ENCODE measurements at places on chromosomes 1 and 21.

DNA sequence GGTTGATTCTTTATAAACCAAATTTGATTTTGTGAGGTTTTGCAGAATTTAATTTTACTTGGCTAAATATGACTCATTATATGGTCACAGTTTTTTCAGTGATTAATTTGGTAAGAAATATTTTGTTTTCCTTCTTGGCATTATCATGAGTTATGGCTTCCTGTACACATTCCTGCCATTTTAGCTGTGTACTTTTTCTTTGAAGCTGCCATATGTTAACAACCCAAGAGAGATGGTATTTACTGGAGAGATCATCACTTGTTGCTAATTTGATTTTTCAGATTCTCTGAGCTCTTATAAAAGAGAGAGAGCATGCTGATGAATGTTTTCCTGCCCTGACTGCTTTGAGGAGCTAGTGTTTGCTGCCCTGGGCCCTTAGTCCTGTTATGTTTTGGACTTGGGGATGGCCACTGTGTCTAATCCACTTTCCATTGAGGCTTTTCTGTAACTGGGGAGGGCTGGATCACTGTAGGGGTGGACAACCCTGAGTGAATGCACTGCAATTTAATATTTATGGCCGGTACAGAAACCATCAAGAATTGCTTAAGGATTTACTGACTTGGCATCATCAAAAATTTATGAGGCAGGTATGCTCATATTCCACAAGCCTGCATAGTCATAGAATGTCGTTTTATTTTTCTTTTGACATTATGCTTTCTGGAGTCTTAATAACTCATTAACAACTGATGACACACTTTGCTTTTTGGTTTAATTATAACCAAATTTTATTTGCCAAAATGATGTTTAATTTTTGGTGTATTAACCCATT is 200.9 kb downstream of the DISC1 start:
- no peak for DNase-seq

DNA sequence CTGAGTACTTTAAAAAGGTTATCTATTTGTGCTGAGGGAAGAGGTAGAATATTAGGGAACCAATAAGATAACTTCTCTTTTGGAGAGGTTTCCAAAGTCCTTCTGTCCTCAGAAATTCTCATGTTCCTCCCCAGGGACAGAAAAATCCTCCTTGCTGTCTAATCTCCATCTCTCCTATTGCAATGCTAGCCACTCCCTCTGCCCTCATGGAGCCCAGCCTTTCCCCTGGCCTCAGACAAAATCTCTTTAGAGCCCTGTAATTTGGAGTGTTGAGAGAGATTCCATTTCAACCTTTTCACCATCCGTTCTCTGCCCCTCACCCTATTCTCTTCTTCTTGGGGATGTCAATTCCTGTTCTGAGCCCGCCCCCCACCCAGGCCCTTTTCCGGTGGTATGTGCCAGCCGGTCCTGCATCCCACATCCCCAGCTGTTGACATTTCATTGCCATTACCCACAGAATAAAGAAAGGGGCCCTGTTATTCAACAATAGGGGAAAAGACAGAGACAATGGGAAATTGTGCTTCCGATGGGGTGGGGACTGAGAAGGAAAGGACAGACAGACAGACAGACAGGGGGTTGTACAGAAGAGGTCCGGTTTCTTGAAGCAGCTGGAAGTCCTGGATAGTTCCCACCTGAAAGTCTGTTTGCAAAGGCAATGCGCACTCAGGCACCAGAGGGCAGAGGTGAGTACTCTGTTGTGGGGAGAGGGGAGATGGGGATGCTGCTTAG is at the start of gene HAPLN2:
HAPLN2 (plus strand) TSS at position 563 of the 729 bp plus-strand sequence. CDS start 4,076 bp downstream, outside the sequence.
- no peak for DNase-seq

DNA sequence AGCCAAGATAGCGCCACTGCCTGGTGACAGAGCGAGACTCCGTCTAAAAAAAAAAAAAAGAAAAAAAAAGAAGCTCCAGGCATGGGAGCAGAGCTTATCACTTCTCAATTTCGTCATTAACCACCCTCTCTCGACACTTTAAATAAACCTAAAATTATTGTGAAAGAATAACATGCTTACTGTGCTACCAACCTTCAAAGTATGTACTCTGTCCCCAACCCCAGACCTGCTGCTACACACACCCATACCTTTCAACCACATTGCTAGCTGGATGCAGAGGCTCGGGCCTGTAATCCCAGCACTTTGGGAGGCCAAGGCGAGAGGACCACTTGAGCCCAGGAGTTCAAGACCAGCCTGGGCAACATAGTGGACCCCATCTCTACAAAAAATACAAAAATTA is 38.7 kb downstream of the GNPAT start:
- DNase-seq, result no peak

DNA sequence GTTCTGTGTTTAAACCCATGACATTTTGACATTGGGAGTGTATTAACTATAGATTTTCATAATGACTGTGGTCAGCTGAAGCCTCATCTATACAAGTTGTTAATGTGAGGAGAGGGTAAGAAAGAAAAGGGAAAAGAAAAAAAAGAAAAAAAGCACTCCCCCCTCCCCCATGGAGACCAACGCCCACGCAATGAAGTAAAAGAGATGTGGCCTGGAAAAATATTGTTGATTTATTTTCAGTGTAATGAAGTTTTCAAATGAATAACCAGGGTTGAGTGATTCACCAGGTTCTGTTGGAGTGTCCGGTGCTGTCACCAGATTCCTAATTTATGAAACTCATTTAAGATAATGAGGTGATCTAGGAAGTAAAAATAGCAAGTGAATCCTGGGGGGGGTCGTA is 4.7 kb downstream of the RNF220 start:
- no peak for DNase-seq

DNA sequence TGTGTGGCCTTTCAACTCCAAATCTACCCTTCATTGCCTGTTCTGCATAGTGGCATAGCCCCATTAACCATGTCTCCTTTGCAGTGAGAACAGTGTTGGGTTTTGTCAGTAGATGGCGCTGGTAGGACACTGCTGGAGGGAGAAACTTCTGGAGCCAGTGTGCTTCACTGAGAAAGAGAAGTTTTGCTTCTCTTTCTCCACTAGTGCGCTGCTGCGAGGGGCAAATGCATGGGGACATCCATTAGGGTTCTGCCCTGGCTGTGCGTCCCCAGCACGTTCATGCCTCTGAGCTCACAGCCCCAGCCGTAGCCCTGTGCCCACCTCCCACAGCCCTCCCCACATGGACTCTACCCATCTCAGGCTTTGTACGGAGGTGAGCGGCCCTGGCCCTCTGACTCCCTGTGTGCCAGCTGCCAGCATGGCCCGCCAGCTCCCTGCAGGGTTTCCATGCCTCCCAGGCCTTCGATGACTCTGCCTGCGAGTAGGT is 53.1 kb downstream of the RIMS3 start:
- peak; percentile 57 for DNase-seq

GRCh38 chr1:9867408-9868243 is 42.4 kb downstream of the CTNNBIP1 start:
- DNase-seq, result peak; percentile 78

DNA sequence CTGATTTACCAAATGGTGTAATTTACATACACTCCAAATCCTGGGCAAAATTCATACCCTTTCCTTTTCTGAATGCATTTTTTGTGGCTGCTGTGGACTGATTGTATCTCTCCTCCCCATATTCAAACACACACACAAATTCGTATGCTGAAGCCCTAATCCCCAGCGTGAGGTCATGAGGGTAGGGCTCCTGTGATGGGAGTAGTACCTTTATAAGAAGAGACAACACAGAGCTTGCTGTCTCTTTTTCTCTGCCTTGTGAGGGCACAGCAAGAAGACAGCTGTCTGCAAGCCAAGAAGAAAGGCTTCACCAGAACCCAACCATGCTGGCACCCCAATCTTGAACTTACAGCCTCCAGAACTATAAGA is 24.4 kb downstream of the DUSP10 start:
- no peak for DNase-seq

DNA sequence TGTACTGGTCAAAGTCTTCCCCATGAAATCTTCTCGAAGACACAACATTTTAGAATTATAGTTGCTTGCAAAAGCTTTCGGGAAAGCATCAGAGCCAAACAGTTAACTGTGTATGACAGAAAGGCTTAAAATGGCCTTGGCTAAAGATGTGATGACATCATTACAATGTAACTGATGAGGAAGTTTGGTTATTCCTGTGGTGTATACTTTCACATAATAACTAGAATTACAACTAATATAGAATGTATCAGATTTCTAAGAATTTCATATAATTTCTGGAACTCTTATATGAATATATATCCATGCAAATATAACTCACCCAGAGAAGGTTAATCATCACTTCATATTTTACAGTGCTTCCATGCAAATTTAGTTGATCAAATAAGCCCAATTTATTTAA is 8.4 kb downstream of the TP73 start:
- no peak for DNase-seq

- DNase-seq, result no peak
These were observed 7.3 kb downstream of the IL24 start for GRCh38 chr1:206904423-206905142.

DNA sequence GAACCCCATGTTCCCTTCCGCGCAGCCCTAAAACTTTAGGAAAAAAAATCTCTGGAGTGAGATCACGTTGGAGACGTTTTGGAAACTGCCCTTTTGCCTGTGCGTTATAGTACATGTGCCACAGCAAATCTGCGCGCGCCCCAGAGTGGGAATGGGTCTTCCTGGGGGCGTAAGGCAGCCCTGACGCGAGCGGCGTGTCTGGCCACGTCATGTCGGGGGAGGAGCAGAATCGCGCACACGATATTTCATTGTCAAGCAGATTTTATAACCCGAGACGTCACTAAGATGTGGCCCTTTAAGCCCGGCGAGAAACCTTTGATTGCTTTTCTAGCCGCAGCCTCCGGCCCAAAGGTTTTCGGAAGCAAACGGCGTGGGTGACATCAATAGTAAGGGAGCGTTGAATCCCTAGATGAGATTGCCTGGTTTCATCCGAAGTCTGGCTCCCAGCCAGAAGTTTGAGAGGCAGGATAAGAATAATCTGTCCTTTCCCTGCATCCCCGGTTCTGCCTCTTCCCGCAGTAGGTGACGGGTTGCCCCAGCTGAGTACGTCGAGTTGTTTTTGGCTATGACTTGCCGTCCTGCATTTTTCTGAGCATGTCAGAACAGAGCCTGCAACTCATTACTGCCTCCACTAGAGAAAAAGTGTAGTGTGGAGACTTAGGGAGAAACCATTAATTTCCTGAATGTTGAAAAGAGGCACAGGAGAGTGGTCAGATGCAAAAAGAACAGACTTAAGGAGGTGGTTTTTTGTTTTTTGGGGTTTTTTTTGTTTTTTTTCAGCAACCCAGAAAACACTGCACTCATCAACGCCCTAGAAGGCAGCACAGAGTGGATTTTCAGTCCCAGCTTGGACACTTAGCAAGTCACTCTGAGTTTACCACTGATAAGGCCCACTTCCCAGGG is 817 bp upstream of the PMVK start:
- DNase-seq, result peak; percentile 90

DNA sequence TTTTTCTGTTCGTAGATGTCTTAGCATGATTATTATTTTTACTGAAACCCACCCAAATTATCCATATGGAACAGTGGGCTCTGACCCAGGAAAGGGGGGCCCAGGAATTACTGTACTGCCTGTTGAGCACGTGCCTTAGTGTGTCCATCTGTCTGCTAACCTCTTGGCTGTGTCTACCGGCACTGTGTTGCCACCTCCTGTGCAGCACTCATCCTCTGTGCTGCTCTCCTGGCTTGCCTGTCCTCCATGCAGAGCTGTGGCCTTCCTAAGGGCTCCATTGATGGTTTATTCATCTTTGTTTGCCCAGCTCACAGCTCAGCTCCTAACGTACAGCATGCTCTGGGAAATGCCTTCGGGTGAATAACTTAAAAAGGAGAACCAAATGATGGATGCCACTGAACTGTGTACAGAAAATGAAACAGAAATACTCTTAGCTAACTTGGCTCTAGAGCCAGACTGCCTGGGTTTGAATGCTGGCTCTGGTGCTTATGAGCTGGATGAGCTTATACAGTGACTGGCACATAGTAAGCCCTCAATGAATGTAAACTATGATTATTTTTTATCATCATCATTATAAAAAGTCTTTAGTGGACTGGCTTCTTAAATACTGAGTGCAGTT is 11.4 kb upstream of the RPTN start:
- no peak for DNase-seq

GRCh38 chr21:34701726-34702125 is 32.9 kb downstream of the CLIC6 start:
- DNase-seq, result no peak

DNA sequence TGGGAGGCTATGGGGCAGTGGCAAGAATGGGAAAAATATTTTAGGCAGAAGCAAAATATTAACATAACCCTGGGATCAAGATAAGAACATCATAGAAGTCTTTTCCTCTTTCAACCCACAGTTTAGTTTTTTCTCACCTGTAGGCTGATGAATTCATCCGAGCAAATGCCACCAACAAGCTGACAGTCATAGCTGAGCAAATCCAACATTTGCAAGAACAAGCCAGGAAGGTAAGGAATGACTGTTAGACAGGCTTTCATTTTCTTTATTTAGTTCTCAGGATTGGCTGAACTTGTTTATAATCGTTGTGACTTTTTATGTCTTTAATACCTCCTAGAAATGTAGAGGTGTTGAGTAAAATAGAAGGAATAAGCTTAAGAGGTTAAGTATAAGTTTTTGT is 6.4 kb downstream of the C1orf50 start:
- DNase-seq, result no peak

- DNase-seq, result no peak
These were observed 6.5 kb upstream of the LRRC39 start for GRCh38 chr1:100184536-100184935.

DNA sequence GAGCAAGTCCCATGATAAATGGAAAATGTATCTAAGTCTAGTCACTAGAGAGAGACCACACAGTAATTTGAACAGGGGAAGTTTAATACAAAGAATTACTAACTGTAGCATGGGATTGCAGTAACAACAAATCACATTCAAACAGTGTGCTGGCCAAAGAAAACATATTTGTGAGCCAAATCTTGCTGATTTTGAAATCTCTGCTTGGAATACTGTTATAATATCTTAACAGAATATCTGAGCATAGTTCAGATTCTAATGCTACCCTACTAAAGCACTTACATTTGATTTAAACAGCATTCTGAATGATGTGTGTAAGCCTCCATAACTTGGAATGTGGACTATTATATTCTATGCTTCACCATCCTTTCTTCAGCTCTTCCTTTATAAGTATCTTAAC is 270.0 kb upstream of the BRINP3 start:
- no peak for DNase-seq

GRCh38 chr1:84242641-84243040 is 58.9 kb upstream of the SAMD13 start:
- no peak for DNase-seq

DNA sequence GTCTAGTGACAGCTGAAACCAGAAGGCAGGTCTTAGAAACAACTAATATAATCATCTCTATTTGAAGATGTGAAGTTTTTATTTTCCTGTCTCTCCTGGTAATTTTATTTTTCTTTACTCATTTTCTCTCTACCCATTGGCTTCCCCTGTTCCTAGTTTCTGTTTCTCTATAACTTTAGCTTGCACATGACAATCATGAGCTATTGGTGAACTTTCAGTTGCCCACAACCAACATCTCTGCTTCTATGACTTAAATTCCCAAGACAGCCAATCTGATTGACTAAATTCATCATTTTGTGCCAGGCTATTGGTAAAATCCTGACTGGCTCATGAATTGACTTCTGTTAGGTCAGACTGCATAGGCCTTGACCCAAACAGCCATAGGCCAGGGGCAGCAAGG is 13.7 kb upstream of the ACADM start:
- DNase-seq, result no peak

GRCh38 chr1:212699104-212699624 is 476 bp downstream of the BATF3 start:
- peak; percentile 70 for DNase-seq
